Upper lobe of left lung (tissue), 6 donors: ENCODE measurements at places on chromosomes 5 and 9. TPM values are rescaled to one million over a fixed set of nuclear protein-coding genes. Genes with fewer than 3 reads are reported as not detected.

DNA sequence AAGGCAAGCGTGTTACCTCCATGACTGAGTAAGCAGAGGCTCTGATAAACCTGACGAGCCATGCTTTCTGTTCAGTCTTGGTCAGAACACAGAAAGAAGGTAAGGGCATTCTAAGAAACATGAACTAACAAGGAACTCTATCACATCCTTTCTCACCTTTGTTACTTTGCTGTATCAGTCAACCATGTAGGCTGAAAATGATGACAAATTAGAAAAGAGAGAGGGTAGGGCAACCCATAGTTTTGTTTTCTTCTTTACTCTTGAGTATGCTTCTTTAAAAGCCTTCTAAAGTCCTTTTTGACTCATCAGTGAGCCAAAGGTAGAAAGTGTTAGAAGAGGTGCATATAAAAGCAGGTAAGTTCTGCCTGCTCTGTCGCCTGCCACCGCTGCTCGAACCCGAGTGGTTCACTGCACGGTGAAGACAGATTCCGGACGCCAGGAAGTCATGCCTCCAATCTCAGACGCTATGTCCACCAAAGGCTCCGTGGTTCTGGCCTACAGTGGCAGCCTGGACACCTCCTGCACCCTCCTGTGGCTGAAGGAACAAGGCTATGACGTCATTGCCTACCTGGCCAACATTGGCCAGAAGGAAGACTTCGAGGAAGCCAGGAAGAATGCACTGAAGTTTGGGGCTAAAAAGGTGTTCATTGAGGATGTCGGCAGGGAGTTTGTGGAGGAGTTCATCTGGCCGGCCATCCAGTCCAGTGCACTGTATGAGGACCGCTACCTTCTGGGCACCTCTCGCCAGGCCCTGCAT is 298.4 kb downstream of the NDUFS4 start:
- no peak for DNase-seq
- H3K27me3 ChIP-seq = no peaks in the 10 kb centered on the region
- no peak overlapping the region for H3K4me3 ChIP-seq
- H3K27ac ChIP-seq = no peak overlapping the region

DNA sequence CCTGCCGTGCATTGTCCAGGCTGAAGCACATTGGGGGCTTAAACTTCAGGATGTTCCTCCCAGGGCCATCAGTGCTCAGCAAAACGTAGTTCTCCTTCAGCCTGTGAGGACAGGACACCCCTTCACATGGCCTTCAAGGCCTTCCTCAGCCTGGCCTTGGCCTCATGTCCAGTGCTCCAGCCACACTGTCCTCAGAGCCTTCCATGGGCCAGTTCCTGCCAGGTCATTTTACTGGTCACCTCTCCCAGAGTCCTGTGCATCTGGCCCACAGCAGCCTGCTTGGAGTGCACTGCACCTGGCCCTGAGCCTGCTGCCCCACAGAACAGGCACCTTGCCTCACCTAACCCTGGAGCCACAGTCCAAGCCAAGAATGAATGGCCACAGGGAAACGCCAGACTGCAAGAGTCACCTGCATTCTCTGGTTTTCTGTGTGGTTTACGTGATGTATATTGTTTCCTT is 8.7 kb downstream of the HNRNPAB start:
- no peak overlapping the region for H3K27ac ChIP-seq
- peaks cover 93% of the 10 kb centered on the region for H3K36me3 ChIP-seq
- H3K4me1 ChIP-seq = peaks cover 22% of the 10 kb centered on the region
- DNase-seq = no peak

DNA sequence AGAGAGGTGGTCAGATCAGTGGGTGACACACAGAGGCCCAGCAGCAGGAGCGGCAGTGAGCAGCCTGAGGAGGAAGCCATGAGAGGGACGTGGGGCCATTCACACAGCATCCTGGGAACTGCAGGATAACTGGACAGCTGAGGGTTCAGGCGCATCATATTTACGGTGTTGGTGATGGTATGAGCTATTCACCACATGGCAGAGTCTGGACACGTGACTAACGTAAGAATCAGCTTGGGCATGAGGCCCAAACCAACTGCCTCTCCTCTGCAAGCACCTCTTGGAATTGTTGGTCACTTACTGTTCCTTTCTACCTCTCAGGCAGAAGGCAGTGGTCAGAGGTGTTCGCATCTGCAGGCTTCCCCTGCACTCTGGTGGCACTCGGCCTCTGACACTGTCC is 141.1 kb downstream of the ENTREP1 start:
- H3K36me3 ChIP-seq = no peaks in the 10 kb centered on the region
- no peak for DNase-seq
- no peak overlapping the region for H3K27ac ChIP-seq
- no peaks in the 10 kb centered on the region for H3K27me3 ChIP-seq

- H3K27me3 ChIP-seq = no peaks in the 10 kb centered on the region
- no peaks in the 10 kb centered on the region for H3K36me3 ChIP-seq
- no peak for DNase-seq
- H3K27ac ChIP-seq = no peak overlapping the region
Observed at GRCh38 chr5:23994581-23995370, 487.4 kb downstream of the PRDM9 start.

GRCh38 chr5:53031695-53032096 is 42.5 kb downstream of the ITGA2 start:
- DNase-seq = no peak
- no peak overlapping the region for H3K4me3 ChIP-seq
- peak overlapping the region; percentile 64 for H3K27ac ChIP-seq
- peaks cover 25% of the 10 kb centered on the region for H3K4me1 ChIP-seq

GRCh38 chr9:123391946-123392345 is 35.9 kb downstream of the CRB2 start:
- H3K27me3 ChIP-seq = no peaks in the 10 kb centered on the region
- no peak overlapping the region for H3K4me3 ChIP-seq
- no peak for DNase-seq
- no peaks in the 10 kb centered on the region for H3K4me1 ChIP-seq
- no peaks in the 10 kb centered on the region for H3K36me3 ChIP-seq

GRCh38 chr5:82595113-82595512 is 317.0 kb upstream of the RPS23 start:
- no peak overlapping the region for H3K4me3 ChIP-seq
- DNase-seq = no peak
- H3K4me1 ChIP-seq = no peaks in the 10 kb centered on the region
- H3K27ac ChIP-seq = no peak overlapping the region
- H3K36me3 ChIP-seq = no peaks in the 10 kb centered on the region
- H3K27me3 ChIP-seq = no peaks in the 10 kb centered on the region

DNA sequence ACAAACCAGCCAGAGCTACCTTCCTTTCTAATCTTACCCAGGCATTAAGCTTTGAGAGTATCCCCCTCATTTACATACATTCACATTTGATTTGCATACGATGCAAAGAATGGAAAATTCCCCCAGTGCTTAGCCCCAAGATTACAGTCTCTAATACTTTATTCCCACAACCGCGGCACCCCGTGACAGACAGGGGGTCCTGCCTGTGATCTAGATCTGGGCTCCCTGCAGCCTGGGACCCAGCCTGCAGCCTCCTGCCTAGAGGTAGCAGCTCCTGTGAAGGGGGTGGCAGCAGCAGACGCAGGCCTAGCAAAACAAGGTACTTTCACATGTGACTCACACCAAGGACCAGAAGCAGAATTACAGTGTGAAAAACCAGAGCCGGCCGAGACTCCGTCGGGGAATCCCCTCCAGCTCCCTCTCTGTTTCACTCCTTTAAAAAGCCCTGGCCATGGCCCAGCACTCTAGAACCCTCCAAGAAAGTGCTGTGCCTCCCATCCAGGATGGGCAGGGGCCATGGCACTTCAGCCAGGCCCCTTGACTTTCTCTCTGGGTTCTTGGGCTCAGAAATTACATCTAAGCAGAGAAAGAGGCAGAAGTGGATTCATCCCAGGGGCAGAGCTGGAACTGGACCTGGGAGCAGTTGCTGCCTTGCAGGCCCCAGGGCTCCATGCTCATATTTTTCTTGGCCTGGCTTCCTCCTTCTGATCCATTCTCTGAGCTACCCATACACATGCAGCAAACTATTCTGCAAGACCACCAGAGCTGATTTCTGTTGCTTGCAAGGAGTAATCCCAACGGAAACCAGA is 14.0 kb upstream of the TCF7 start:
- no peaks in the 10 kb centered on the region for H3K36me3 ChIP-seq
- H3K27ac ChIP-seq = no peak overlapping the region
- no peak for DNase-seq
- no peaks in the 10 kb centered on the region for H3K27me3 ChIP-seq
- H3K4me1 ChIP-seq = no peaks in the 10 kb centered on the region

- no peak overlapping the region for H3K4me3 ChIP-seq
- no peaks in the 10 kb centered on the region for H3K27me3 ChIP-seq
- H3K36me3 ChIP-seq = no peaks in the 10 kb centered on the region
- H3K4me1 ChIP-seq = no peaks in the 10 kb centered on the region
- DNase-seq = no peak
Observed at GRCh38 chr5:159628703-159629102, 287.6 kb upstream of the ADRA1B start.

- H3K27me3 ChIP-seq = no peaks in the 10 kb centered on the region
- no peak for DNase-seq
- H3K27ac ChIP-seq = no peak overlapping the region
- no peak overlapping the region for H3K4me3 ChIP-seq
- H3K4me1 ChIP-seq = peaks cover 23% of the 10 kb centered on the region
- H3K36me3 ChIP-seq = no peaks in the 10 kb centered on the region
Observed at GRCh38 chr5:172008111-172008455, 1.6 kb upstream of the FBXW11 start.

Gene CRHBP
- total RNA-seq = 0.30 TPM

Gene SLC12A2
- 27.5 TPM for total RNA-seq

Gene PCDHA10
- 2.3 TPM for total RNA-seq

Gene C5orf24
- 39.1 TPM for total RNA-seq

Gene OR1J2
- not detected for total RNA-seq
